ENCODE measurements at places on chromosomes 5 and 9.

- no peaks in the 10 kb centered on the region for H3K27me3 ChIP-seq
- no peaks in the 10 kb centered on the region for H3K4me1 ChIP-seq
- H3K36me3 ChIP-seq = no peaks in the 10 kb centered on the region
- DNase-seq = no peak
- no peak overlapping the region for H3K4me3 ChIP-seq
These were observed 1.0 kb downstream of the ZDHHC11 start for GRCh38 chr5:849651-850301.

GRCh38 chr5:104942735-104943134 is 1380.1 kb upstream of the NUDT12 start:
- no peaks in the 10 kb centered on the region for H3K4me1 ChIP-seq
- no peaks in the 10 kb centered on the region for H3K36me3 ChIP-seq
- no peaks in the 10 kb centered on the region for H3K27me3 ChIP-seq
- H3K4me3 ChIP-seq = no peak overlapping the region

DNA sequence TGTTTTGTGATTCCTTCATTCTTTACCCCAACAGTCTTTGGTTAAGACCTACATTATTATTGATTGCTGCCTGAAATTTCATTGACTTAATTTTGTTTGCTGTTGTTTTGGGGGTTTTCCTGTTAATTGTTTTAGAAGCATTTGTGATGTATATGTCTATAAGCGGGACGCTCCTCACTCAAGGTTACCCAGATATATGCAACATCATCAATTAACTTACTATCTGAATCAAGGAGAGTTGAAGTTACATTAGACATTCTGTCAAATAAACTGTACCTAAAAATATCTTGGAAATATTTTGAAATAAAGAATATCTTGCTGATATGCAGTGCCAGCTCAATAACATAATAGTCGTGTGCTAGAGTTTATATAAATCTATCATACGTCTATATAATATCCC is 125.9 kb upstream of the CDH18 start:
- H3K4me3 ChIP-seq = no peak overlapping the region
- no peak for DNase-seq
- no peak overlapping the region for H3K27ac ChIP-seq
- H3K4me1 ChIP-seq = no peaks in the 10 kb centered on the region

DNA sequence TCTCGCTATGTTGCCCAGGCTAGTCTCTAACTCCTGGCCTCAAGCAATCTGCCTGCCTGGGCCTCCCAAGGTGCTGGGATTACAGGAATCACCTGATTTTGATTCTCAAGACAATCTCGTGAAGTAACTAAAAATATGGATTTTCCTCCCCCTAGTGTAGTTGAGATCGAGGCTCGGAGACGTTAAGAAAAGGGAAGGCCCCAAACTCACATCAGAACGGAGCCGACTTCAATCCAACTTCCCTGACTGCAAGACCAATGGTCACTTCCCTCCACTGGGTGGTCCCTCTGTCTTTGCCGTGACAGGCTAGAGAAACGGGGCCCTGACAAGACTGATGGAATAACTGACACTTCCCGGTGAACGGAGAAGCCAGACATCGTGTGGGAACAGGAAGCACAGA is 28.3 kb downstream of the BARHL1 start:
- no peaks in the 10 kb centered on the region for H3K4me1 ChIP-seq
- H3K4me3 ChIP-seq = no peak overlapping the region
- H3K36me3 ChIP-seq = peaks cover 93% of the 10 kb centered on the region
- no peak for DNase-seq
- no peaks in the 10 kb centered on the region for H3K27me3 ChIP-seq

DNA sequence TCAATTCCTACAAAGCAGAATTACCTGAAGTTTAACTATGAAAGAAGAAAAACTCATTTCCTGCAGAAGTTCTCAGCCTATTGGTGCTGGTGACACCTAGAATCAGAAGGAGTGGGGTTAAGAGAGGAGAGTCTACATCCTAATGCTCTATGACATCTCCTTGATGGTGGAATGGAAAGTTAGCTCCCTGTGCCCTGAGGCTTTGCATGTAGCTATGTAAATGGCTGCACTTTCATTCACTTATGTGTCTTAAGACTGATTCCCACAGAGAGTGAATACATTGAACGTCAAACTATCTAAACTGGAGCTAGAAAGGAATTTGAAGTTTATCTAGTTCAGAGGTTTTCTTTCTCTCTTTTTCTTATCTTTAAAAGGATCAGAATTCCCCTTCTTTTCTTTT is 52.1 kb upstream of the ADRB2 start:
- H3K27ac ChIP-seq = no peak overlapping the region
- no peak for DNase-seq
- no peaks in the 10 kb centered on the region for H3K36me3 ChIP-seq
- H3K4me3 ChIP-seq = no peak overlapping the region

GRCh38 chr9:17531642-17532254 is 47.1 kb upstream of the SH3GL2 start:
- H3K27me3 ChIP-seq = no peaks in the 10 kb centered on the region
- H3K27ac ChIP-seq = no peak overlapping the region
- no peaks in the 10 kb centered on the region for H3K4me1 ChIP-seq
- peak; percentile 81 for DNase-seq
- no peak overlapping the region for H3K4me3 ChIP-seq
- H3K36me3 ChIP-seq = no peaks in the 10 kb centered on the region

DNA sequence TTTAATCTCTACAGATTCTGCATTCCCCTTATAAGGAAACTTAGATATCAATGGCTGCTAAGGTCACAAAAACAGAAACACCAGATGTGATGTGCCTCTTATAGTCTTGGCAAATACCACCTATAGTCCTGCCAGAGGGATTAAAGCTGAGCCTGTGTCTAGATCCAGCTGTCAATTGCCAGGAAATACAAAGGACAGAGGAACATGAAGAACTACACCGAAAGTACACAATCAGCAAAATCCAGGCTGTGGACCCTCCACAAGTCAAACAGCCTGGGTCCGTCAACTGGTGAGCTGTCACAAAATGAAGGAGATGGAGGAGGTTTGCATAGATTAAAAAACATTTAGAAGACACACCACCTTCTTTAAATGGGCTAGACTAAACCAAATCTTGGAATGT is 85.4 kb downstream of the KLF4 start:
- no peak overlapping the region for H3K27ac ChIP-seq
- no peaks in the 10 kb centered on the region for H3K36me3 ChIP-seq
- no peaks in the 10 kb centered on the region for H3K4me1 ChIP-seq
- H3K4me3 ChIP-seq = no peak overlapping the region

DNA sequence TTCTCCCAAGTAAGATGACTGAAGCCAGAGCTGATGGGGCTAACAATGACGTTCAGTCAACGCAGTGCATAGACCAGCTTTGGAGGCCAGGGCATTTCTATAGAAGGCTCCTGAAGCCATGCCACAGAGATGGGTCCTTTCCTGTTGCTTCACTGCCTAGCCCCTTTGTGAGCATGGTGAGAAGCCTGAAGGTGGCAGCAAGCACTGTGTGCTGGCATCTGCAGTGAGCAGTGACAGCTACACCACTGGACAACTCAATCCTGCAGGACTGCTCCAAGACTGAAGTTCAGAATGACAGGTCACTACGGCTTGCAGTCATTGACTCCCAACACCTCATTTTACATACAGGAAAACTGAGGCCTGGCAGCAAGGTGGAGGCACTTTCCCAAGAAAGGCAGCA is 229.0 kb downstream of the TSSK1B start:
- no peak overlapping the region for H3K27ac ChIP-seq
- no peaks in the 10 kb centered on the region for H3K27me3 ChIP-seq
- H3K4me1 ChIP-seq = peaks cover 28% of the 10 kb centered on the region
- no peak overlapping the region for H3K4me3 ChIP-seq
- H3K36me3 ChIP-seq = peaks cover 9% of the 10 kb centered on the region
- peak; percentile 57 for DNase-seq

DNA sequence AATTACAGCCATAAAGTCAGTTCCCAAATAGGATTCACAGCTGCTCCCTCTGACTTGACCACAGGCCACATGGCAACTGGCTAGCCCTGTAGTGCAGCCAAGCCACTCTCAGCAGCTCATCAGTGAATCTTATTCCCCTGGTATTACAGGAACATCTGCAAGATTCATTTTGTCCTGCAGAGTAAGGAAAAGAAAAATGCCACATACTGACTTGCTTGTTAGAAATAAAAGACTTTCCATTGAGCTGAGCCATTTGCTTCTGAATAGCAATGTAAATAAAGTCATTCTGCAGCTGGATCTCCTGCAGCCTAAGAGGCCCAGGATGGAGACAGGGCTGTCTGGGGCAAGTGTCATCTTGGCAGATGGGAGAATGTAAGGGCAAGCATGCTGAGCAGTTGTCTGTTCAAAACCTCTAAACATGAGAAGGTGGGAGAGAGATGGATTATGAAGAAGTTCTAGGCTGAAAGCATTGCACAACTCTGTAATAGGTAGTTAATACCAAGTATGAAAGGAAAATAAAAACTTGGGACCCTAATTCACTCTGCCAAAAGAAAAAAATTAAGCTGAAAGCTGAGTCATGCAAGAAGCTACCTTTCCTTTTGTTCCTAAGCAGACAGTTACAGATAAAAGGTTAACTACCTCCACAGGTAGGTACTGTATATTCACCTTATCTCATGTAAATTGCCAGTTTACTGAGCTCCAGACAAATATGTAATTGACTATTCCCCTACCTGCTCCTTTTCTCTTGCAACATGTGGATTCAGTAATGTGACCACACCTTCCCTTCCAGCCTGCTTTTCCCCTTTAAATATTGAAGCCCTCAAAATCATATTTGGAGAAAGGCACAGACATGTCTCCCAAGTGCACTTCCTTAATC is 244.4 kb upstream of the RAI14 start:
- no peaks in the 10 kb centered on the region for H3K36me3 ChIP-seq
- peak overlapping the region; percentile 63 for H3K4me3 ChIP-seq
- peak; percentile 71 for DNase-seq
- H3K27me3 ChIP-seq = no peaks in the 10 kb centered on the region
- peak overlapping the region; percentile 81 for H3K27ac ChIP-seq

DNA sequence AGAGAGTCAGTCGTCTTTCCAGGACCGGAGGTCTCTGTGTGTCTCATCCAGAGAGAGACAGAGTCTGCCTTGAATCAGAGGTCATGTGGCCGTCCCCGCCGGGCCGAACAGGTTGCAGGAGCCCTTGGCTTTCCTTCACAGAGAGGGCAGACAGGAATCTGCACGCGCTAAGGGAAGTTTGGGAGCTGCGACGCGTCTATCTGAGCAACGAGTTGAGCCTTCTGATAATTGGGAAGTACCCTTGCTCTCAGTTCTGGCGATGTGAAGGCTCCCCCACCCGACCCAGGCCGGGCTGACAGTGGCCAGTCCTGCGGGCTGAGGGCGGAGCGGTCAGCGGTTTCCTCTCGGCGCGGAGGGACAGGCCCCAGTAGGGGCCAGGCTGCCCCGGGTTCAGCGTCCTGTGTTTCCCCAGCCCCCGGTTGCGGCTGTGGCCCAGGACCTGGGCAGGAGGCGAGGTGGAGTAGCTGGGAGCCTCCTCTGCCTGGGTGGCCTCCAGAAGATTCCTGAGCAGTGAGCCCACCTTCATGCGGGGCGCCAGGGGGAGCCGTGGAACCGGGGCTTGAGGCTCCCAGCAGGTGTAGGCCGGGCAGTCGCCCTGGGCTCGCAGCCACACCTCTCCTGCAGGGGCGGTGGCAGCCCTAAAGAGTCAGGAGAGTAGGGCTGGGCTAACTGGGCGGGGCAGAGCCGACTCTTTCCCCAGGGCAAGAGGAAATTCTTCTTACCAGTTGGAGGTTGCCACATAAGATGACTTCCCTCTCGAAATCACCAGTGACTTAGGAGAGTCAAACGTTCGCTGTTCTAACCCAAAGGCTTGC is 13.9 kb downstream of the NR2F1 start:
- peak overlapping the region; percentile 13 for H3K4me3 ChIP-seq
- DNase-seq = peak; percentile 92
- no peaks in the 10 kb centered on the region for H3K36me3 ChIP-seq
- peaks cover 14% of the 10 kb centered on the region for H3K4me1 ChIP-seq
- peaks cover 100% of the 10 kb centered on the region for H3K27me3 ChIP-seq
- H3K27ac ChIP-seq = peak overlapping the region; percentile 69

GRCh38 chr5:150619359-150620230 is 20.9 kb upstream of the SYNPO start:
- H3K4me3 ChIP-seq = no peak overlapping the region
- DNase-seq = peak; percentile 72
- H3K36me3 ChIP-seq = no peaks in the 10 kb centered on the region
- H3K27ac ChIP-seq = no peak overlapping the region
- H3K4me1 ChIP-seq = peaks cover 18% of the 10 kb centered on the region
- peaks cover 7% of the 10 kb centered on the region for H3K27me3 ChIP-seq

DNA sequence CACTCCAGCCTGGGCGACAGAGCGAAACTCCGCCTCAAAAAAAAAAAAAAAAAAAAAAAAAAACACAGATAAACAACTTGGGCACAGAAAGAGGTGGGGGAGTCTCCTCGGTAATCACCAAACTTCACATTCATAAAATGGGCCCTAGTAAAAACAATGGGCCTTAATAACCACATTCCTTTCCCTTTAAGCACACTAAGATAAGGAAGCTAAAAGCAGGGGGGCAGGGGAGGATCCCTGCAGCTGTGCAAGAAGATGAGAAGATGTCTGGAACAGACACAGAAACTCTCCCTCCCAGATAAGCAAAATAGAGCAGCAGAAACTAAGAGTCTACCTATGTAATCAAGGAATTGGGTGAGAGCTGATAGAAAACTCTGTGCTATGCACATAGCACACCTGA is 111.2 kb upstream of the FAM174A start:
- no peak for DNase-seq
- no peaks in the 10 kb centered on the region for H3K36me3 ChIP-seq
- H3K4me1 ChIP-seq = no peaks in the 10 kb centered on the region
- H3K27ac ChIP-seq = no peak overlapping the region
- H3K4me3 ChIP-seq = peak overlapping the region; percentile 9

DNA sequence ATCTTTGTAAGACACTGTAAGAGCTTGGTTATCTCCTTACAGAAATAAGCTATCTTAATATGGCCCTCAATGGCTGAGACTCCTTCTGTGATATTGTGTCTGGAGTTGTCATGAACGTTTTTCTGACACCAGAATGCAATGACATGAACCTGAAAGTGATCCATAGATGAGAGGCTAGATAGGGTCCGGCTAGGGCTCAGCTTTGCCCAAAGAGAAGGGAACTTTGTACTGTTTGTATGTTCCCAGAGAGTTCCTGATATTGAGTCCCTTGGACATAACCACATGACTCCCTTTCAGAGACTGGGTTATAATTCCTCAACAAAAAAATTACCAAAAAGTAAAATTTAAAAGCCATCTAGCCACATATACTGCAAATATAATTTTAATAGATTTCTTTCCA is 575.8 kb upstream of the CLINT1 start:
- no peaks in the 10 kb centered on the region for H3K27me3 ChIP-seq
- H3K36me3 ChIP-seq = no peaks in the 10 kb centered on the region
- H3K4me1 ChIP-seq = no peaks in the 10 kb centered on the region
- no peak for DNase-seq

- H3K4me3 ChIP-seq = no peak overlapping the region
- DNase-seq = no peak
- H3K4me1 ChIP-seq = no peaks in the 10 kb centered on the region
- H3K27ac ChIP-seq = no peak overlapping the region
These were observed 23.1 kb upstream of the TRPM3 start for GRCh38 chr9:71144495-71144894.

GRCh38 chr9:135504262-135505243 is 4.1 kb downstream of the MRPS2 start:
- H3K4me1 ChIP-seq = peaks cover 7% of the 10 kb centered on the region
- no peak overlapping the region for H3K27ac ChIP-seq
- no peak overlapping the region for H3K4me3 ChIP-seq
- DNase-seq = peak; percentile 89
- no peaks in the 10 kb centered on the region for H3K27me3 ChIP-seq

- H3K4me3 ChIP-seq = no peak overlapping the region
- peaks cover 5% of the 10 kb centered on the region for H3K4me1 ChIP-seq
- no peak for DNase-seq
These were observed 176.1 kb upstream of the RASEF start for GRCh38 chr9:83238871-83239640.

GRCh38 chr9:11618241-11618805 is 1005.5 kb upstream of the PTPRD start:
- no peak overlapping the region for H3K27ac ChIP-seq
- DNase-seq = no peak
- no peak overlapping the region for H3K4me3 ChIP-seq
- no peaks in the 10 kb centered on the region for H3K27me3 ChIP-seq
